BJ (cell line): ENCODE measurements at places on chromosomes 2 and 18. TPM values are rescaled to one million over a fixed set of nuclear protein-coding genes. Genes with fewer than 3 reads are reported as not detected.

- DNase-seq: no peak
These were observed 70.8 kb upstream of the CTAGE1 start for GRCh38 chr18:22488554-22488953.

DNA sequence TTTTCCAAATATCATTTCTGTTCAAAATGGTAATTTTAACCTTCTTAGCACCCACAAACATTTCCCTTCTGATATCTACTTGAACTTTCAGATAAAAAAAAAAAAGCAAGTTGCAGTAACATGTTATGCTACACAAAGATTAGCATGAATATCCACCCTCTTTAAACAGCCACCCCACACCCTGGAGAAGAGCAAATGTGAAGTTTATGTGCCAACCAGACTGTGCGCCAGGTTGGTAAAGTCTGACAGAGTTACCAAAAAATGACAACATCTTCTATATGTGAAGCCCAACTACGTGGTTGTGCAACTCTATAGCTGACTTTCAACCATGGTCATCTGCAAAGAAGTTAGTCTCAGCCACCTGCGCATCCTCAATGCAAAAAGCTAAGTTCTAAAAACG is 62.6 kb downstream of the BCL11A start:
- no peak for DNase-seq

DNA sequence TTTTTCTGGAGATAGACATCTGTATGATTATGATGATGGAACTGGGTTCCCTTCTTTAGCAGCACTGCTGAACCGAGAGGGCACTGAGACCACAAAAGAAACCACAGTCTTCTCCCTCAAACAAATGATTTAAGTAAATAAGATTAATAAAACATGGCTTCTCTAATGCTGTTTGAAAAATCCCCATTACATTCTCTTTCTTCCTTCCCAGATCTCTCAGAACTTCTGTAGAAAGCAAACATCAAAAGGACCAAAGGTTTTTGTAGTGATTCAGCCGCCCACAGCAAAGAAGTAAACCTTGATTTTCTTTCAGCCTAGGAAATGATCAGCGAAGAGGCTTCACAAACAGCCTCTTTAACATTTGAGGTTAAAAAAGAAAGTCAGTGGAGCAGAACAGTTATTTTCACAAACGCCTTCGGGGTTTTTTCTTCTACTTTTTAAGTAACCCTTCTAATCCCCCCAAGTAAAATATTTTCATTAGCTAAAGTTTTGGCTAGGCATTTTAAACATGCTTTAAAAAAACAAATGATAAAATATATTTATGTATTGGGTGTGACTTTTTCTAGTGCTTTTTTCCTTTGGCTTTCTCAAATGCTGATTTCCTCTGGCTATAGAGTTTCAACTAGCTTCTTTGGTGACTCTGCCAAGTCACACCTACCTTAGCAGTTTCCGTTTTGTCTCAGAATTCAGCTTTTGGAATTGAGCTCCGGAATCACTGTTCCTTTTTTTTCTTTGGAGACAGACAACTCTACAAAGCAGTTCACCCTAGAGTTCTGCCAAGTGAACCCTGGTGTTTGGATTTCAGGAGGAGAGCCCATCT is 89.6 kb downstream of the UPP2 start:
- no peak for DNase-seq

- DNase-seq: no peak
These were observed 3.4 kb upstream of the IER3IP1 start for GRCh38 chr18:47179520-47179919.

ZRANB3 gene
- 3.3 and 5.6 TPM in 2 replicates for polyA plus RNA-seq
